ENCODE measurements at places on chromosomes 13 and 19.
A peak's percentile ranks its signal among the peaks of the same experiment; 100 is the strongest.

- no peak for DNase-seq
Measured at GRCh38 chr19:55544776-55545439, 435 bp downstream of the SBK3 start.

DNA sequence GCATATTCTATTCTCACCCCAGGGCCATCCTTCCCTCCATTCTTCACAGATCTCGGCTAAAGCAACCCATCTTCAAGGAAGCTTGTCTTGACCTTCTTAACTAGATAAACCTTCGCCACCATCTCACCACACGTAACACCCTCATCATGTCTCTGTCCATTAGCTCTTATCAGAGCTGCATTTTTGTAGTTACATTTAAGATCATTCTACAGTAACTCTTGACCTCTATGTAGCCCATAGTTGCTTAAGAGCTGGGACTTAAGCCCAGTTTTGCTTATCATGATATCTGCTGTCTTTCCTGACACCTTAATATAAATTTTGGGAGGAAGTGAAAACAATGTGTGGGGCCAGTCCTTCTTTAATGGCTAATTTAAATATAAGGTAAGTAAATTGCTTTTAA is 345.1 kb downstream of the MTUS2 start:
- no peak for DNase-seq

DNA sequence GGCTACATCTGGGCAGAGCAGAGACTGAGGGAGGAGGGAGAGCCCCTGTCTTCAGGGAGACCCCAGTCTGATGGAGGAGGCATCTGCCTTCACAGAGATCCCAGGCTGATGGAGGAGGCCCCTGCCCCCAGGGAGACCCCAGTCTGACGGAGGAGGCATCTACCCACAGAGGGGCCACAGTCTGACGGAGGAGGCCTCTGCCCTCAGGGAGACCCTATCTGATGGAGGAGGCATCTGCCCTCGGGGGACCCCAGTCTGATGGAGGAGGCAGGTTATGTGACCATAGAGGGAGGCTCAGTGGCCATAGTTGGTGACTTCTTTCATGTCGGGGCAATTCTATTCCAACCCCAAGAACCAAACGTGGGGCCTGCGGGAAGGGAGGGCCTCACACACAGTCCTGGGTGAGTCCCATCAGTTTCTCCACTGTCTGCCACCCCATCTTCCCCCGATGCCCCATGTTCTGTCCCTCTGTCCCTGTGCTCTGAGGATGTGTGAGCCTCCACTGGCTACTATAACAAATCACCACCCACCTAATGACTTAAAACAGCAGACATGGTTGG is 14.3 kb downstream of the MISP start:
- no peak for DNase-seq

- no peak for DNase-seq
Measured at GRCh38 chr19:2302319-2303210, 5.4 kb downstream of the LINGO3 start.

DNA sequence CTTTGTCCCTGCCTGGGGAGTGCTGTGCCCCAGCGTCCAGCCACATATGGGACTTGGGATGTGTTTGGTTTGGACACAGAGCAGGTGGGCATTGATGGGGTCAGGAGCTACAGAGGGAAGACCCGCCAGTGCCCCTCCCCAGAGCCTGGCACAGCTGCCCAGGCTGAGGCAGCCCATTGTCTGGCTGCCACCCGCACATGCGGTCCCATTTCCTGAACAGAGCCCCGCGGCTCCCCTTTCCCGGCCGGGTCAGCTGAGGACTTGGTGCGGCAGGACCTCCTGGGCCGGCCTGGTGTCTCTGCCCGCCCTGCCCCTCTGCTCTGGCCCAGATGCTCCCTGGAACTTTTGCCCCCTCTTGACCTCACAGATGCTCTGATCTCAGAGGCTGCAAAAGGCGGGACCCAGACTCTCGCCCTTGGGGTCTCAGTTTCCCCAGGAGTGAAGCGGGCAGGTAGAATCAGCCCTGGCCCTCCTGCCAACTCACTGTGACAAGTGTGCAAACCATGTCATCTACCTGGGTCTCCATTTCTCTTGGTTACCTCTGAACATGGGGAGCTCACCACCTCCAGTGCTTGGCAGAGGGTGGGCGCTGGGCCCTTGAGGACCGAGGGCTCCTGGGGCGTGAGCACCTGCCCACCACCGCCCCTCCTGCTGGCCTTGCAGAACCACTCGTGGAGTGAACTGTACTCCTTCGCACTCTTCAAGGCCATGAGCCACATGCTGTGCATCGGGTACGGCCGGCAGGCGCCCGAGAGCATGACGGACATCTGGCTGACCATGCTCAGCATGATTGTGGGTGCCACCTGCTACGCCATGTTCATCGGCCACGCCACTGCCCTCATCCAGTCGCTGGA is 17.8 kb downstream of the HCN2 start:
- no peak for DNase-seq

- no peak for DNase-seq
Measured at GRCh38 chr19:42303101-42303464, 659 bp upstream of the PAFAH1B3 start.

DNA sequence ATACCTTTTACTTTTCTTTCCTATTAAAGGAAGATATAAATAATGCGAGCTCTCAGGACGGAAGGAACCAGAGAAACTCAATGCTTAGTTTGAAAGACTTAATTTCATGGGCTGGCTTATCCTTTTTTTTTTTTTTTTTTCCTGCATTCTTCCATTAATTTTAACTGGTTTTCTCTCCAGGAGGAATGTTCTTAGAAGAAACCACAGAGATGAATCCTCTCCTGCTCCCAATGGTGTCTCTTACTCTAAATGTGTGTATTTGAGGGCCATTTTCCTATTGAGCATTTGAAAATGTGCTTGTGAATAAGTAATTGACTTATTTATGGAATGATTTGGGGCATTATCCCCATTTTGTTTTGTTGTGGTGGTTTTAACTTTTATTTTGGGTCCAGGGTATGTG is 494.9 kb downstream of the FOXO1 start:
- no peak for DNase-seq

DNA sequence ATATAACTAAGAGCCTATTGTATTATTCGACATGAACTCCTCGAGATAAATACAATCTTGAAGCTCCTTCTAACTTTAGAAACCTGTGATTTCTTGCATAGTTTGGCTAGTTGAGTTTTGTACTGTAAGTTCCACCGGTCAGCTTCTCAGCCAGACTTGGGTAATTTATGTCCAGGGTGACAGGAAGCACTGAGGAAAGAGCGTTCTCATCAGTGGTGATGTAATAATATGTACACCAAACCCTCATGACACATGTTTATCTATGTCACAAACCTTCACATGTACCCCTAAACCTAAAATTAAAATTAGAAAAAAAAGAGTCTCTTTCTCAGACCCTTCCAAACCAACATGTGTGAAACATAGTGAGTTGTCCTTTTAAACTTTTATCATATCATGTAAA is 205.7 kb downstream of the KCNRG start:
- no peak for DNase-seq

DNA sequence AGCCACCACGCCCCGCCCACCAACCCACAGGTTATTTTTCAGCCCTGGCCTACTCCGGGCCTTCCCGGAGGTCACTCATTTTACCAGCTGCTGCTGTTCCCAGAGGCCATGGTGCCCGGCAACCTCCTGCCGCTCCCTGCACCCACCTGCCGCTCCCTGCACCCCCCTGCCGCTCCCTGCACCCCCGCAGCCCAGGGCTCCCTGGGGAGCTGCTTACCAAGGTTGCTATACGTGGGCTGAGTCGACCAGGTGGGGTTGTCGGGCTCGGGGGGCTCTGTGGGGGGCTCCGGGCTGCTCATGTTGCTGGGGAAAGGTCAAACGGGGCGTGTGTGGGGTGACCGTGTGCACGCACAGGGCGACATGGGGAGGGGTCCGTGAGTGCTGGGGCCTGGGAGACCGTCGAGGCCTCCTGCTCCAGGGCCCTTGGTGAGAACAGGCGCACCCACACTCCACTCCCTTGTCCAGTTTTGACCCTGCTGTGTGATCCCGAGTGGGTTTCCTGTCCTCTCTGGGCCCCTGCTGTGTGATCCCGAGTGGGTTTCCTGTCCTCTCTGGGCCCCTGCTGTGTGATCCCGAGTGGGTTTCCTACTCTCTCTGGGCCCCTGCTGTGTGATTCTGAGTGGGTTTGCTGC is 1.2 kb downstream of the PEAK3 start:
- DNase-seq, result no peak

DNA sequence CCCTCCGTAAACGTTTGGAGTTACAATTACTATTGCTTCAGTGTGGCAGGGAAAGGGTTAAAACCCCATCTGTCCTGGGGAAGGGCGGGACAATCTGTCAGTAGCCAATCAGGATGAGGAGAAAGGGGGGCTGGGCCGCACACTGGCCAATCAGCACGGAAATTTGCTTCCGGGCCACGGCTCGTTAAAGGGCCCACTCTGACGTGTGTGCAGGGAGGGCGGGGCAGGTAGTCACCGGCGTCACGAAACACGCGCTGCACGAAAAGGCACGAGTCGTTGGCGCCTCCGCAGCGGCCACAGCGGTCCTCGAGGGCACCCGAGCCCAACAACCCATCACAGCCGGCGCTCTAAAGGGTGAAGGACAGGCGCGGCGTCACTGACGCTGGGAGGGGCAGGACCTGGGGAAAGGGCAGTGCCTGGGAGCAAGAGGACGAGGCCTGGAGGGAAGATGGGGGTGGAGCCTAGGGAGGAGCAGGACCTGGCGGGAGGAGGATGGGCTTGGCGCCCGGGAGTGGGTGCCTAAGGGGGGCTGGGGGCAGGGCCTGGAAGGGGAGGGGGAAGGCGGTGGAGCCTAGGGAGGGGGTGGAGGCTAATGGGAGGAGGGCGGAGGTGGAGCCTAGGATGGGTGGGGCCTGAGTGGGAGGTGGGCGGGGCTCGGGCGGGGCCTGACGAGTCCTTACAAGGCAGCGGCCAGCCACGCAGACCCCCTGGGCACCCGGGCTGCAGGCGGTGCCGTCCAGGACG is 4.9 kb downstream of the ADAMTSL5 start:
- DNase-seq, result peak; percentile 93

DNA sequence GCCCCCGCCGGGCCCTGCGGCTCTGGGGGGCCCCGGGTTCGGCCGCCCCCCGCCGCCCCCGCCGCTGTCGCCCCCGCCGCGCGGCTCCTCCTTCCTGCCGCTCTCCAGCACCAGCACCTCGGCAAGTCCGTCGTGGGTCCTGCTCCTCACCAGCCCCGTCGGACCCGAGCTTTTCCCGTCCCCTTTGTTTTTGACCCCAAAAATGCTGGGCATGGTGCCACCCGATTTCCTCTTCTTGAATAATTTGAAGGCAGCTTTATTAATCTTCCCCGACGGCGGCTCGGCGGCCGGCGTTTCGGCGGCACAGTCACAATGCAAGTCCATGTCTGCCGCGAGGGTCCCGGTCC is 945 bp downstream of the AMER2 start:
- no peak for DNase-seq

DNA sequence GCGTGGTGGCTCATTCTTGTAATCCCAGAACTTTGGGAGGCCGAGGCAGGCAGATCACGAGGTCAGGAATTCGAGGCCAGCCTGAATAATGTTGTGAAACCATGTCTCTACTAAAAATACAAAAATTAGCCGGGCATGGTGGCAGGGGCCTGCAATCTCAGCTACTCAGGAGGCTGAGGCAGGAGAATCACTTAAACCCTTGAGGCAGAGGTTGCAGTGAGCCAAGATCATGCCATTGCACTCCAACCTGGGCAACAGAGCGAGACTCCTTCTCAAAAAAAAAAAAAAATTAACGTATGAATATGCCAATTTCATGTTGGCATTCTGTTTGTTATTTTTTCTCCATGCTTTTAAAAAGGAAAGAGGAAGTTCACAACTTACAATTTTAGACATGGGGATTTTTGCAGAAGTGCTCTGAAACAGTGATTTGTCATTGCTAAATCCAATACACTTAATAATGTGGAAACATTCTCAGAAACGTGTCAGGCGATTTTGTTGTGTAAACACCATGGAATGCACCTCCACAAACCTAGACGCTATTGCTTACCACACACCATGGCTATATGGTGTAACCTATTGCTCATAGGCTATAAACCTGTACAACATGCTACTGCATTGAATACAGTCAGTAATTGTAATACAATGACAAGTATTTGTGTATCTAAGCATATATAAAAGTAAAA is 115.9 kb upstream of the PCDH20 start:
- DNase-seq, result no peak

- DNase-seq, result no peak
Measured at GRCh38 chr13:27822873-27823311, 30.6 kb downstream of the GSX1 start.

DNA sequence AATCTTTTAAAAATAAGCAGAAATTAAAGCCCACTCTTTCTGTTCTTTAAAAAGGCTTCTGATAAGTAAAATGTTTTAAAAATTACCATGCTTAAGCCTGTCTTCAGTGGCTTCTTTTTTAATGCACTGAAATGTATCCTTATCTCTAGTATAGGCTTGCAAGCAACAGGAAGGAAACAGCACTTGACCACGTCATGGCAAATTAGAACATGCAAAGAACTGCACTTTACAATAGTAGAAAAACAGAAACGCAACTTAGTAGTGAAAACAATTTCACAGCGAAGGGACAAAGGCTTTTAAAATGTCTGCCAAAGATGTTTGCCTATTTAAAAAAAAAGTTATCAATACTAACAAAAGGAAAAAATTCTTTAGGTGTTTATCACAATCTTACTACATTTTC is 36.3 kb downstream of the ELF1 start:
- DNase-seq, result peak; percentile 19

DNA sequence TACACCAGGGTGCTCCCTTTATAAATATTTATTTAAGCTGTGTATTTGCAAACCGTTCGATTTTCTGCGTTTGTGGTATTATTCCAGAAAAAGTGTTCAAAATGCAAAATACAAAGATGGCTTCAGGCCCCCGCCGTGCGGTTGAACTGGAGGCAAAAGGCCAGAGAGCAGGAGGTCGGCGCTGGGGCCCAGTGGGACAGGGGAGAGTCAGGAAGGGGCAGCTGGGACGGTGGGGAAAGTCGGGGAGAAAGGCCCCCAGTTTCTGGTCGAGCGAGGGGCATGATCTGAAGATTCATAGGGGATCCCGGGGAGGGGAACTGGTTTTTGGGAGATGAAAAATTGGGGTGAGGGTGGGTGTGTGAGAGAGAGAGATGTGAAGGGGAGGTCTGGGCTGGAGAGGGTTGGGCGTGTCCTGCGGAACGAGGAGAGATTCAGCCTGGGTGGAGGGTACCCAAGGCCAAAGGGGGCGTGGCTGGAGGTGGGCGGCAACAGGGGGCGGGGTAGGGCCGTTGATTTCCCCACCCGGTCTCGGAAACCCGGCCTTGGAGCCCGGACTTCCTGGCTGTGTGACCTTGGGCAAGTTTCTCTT is 678 bp downstream of the ISOC2 start:
- DNase-seq, result peak; percentile 84

DNA sequence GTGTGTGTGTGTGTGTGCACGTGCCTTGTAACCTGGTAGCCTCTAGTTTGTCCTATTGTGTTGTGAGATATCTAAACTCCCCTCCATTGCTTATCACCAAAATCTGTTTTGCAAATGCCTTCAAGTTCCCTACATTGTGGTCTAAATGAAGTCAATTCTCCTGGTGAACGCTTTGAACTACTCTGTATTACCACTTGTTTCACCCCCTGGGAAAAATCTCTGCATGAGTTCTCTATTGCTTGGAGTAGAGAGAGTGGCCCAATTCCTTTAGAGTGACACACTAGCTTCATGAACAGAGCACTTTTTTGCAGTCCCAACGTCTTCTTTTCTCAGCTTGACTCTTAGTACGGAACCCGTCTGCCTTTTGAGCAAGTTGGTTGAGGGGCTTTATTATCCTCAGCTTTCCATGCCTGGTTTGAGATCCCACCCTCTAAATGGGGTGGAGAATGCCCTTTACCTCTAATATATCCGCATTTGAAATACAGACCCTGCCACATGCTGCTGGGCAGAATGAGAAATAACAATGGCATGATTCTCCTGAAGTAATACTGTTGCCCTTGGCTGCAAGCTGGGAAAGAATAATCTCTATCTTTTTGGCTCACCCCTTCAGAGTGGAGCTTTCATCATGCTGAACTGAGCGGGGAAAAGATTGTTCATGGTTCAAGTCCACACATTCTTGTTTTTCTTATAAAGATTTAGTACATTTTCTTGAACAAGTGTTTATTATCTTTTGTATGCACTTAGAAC is 2545.3 kb downstream of the PCDH9 start:
- DNase-seq, result no peak
